ENCODE measurements at places on chromosomes 13 and 19.

DNA sequence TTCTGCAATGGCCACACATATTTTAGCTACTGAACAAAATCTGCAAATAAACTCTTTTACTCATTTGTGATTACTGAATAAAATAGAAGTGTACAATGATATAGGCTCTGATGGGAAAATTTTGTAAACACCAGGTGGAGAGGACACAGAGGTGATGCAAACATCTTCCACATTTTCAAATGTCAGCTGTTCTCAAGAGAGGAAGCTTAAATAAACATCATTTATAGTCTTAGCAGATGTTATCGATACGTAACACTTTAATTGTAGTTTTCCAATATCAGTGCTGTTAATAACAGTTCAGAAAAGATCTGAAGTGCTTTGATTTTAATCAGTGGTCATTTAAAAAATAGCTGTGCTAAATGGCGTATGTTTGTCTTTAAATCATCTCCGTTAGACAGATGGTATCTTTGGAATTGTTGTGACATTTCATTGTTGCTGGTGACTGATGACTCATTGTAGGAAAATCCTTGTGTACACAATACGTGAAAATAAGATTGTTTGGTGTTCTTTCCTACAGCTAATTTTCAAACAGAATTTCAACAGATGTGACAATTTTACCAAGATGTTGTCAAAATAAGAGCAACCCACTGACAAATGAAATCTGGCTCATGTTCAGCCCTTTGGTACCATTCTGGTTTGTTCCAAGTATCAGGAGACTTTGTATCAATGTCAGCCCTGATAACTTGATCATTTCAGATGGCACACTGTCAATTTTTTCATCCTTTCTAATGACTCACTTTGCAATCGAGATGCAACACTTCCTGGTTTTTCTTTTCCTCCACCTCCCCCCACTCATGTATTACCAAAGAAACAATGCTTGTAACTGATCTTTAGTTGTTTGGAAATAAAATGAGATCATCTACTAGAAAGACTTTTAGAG is 516.0 kb downstream of the DCT start:
- no peak for DNase-seq

- no peak for DNase-seq
These were observed 1.1 kb downstream of the PPAN start for GRCh38 chr19:10107254-10107653.

GRCh38 chr13:113465300-113465699 is 12.0 kb upstream of the ADPRHL1 start:
- DNase-seq: no peak

- peak; percentile 62 for DNase-seq
These were observed 20.9 kb downstream of the COG6 start for GRCh38 chr13:39676315-39676876.

DNA sequence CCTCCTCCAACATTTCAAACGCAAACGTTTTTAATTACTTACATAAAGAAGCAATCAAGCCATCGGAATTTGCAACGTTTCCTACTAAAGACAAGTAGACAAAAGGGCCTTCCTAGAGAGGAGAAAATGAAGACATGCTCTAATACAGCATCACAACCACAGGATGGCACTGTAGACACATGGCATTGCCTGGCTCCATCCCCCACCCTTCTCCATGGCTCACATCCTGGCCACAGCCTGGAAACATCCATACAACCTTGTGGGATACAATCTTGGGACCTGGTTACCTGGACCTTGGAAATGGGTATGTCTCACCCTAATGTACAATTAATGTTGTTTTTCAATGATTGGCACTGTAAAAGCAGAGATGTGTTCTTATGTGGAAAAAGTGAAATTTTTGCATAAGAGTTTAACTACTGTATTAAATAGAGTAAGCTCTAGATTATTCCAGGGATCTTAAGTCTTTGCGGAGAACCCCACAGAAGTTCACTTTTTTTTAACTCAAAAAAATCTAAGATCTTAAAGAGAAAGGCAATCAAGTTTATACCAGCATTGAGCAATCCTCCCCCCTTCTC is 21.5 kb downstream of the EBPL start:
- peak; percentile 15 for DNase-seq

DNA sequence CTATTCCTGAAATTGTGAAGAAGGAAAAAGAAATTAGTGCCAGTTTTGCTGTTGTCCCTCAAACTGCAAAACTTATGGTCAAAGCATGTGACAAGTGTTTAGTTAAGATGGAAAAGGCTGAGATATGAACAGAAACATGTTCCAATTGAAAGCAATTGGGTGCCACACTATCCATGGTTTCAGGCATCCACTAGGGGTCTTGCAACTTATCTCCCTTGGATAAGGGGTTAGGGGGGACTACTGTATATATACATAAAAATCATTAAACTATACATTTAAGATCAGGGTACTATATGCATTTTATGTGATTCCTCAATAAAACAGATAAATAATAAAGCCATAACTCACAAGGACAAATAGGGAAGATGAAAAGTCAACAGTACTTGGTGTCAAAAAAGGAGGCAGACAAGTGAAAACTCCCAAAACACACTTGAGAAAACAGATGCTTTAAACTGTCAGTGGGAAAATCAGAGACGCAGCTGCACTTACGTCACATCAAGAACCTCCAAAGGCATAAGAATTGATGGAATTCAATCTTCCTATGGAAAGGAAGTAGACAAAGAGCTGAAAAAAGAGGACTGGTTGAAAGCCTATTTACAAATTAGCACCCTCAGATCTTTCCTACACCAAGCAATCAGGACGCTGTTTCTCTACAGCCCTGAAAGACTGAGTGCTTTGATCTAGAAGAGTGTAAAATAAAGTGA is 8.1 kb downstream of the SPART start:
- DNase-seq: no peak

- DNase-seq: no peak
These were observed 19.5 kb downstream of the SHC2 start for GRCh38 chr19:441213-441836.

DNA sequence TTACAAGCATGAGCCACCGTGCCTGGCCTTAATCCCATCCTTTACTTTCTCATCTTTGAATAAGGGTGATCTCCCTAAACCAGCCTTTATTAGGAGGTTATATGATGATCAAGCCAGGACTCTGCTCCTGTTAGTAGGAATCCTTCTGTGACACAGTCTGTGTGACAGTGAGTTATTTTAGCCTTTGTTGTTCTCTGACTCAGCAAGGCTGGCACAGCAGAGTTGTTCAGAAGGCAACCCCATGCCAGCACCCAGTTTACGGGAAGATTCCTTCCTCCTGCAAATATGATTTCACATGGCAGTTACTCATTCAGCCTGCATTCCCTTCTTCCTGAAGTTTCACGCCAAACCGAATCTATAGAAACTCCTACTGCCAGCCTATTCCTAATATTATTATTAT is 10.5 kb upstream of the MIER2 start:
- no peak for DNase-seq

GRCh38 chr19:19260417-19261214 is 12.5 kb downstream of the TM6SF2 start:
- no peak for DNase-seq

GRCh38 chr13:113581871-113582270 is 2.7 kb upstream of the TFDP1 start:
- no peak for DNase-seq

GRCh38 chr13:29481603-29482002 is 113.9 kb downstream of the SLC7A1 start:
- DNase-seq: no peak

DNA sequence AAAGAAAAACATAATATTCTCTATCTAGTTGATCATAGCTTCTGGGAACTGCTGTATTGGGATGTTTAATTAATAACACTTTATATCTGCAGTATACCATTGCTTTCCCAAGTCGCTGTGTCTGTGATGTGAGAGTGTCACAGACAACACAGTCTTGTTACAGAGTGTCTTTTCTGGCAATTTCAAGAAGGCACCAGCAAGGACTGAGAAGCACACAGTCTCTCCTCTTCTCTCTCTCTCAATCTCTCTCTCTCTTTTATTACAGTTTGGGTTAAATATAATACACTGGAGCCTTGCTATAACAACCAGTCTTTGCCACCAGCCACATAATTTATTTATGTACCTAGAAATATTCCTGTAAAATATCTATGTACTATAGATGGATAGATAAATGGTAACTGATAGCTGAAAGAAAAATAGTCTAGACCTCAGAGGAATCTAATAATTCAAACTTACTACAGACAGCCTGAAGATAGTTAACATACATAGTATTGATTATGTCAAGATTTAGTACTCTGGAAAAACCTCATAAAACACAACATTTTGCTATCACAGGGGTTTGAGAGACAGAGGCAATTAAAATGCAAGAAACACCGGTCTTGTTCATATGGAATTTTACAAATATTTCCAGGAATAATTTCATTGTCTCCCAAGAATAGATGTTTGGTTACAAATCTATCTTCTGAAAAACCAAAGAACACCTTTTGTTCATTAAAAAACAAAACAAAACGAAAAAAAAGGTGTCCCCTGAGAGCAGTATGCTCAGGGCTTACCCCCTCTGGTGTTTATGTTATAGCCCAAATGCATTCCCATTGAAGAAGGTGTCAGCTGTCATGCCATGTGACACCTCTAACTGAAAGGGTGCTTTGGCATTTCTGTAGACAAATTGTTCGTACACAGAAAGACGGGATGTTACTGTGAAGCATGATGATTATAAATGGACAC is 507.8 kb downstream of the TBC1D4 start:
- DNase-seq: no peak

All from CD4-positive, alpha-beta T cell treated with Interleukin-1 beta for 1 hour (primary cell).